ENCODE measurements at places on chromosomes 7 and 10.

GRCh38 chr7:151239837-151240459, 7.7 kb downstream of the CHPF2 start:
- no peak for DNase-seq

DNA sequence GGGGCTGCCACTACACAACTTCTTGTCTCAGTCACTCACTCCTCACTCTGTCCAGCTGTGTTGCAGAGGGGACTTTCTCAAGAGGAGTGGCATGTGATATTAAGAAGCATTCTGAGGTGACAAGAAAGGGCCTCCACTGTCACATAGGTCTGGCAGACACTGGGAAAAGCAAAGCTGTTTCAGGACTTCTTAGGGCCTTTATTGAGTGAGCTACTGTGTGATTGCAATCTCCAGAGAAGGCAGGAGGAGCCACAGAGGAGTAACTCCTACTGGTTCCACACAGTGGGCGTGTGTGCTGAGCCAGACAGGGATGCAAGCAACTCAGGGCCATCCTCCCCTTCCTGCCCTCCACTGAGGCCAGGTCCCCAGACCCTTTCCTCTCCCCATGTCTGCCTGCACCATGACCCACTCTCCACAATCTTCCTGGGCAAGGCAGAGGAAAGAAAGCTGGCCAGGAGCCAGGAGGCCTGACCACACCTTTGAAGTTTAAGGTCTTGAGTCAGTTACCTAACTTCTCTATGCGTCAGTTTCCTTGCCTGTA, 262.0 kb upstream of the ZMIZ1 start:
- no peak for DNase-seq

GRCh38 chr7:108340856-108341411, 115.3 kb downstream of the NRCAM start:
- DNase-seq: no peak

DNA sequence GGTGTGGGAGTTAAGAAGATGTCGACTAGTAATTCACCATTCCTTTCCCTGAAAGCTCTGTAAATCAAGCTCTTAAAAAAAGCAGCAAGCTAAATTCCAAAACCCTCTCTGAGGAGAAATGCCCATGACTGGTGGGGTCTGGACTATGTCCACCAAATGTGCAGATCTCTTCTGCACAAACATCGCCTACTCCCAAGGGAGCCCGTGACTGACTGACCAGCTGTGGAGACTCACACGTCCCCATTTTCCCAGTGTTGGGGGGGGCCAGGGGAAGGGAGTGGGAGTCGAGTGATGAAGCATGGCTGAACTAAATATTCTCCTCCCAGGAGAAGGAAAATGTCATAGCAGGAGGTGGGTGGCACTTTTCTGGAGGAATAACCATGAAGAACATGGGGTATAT, 164.1 kb upstream of the HPS1 start:
- no peak for DNase-seq

DNA sequence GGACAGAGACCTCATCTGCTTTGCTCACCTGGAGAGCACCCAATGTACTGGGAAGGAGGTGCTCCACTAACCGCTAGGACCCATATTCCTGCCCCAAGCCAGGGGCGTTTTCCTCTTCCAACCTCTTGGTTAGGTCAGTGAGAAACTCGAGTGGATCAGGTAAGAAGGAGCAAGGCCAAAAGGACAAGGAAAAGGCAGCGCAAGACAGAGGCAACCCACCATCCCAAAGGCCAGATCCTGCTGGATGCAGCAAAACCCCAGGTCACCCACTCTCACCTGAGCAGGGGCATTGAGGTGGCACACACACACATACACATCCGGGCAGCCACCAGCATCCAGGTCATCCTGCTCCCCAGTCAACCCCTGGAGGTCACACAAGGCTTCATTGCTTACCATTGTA, 105.1 kb downstream of the GRID1 start:
- DNase-seq: no peak

GRCh38 chr7:50656141-50656895, 91.1 kb upstream of the DDC start:
- DNase-seq: no peak

- no peak for DNase-seq
Measured at GRCh38 chr7:22043367-22043766, 97.7 kb upstream of the CDCA7L start.

- peak; percentile 59 for DNase-seq
Measured at GRCh38 chr7:124856299-124856888, 73.2 kb downstream of the POT1 start.

GRCh38 chr10:29142516-29143314, 146.2 kb upstream of the LYZL1 start:
- no peak for DNase-seq

- no peak for DNase-seq
Measured at GRCh38 chr7:152076324-152076821, 50.9 kb downstream of the GALNT11 start.

- DNase-seq: no peak
Measured at GRCh38 chr10:14605231-14605925, 169.3 kb downstream of the FAM107B start.

- peak; percentile 35 for DNase-seq
Measured at GRCh38 chr7:2522780-2523433, 3.3 kb downstream of the LFNG start.

DNA sequence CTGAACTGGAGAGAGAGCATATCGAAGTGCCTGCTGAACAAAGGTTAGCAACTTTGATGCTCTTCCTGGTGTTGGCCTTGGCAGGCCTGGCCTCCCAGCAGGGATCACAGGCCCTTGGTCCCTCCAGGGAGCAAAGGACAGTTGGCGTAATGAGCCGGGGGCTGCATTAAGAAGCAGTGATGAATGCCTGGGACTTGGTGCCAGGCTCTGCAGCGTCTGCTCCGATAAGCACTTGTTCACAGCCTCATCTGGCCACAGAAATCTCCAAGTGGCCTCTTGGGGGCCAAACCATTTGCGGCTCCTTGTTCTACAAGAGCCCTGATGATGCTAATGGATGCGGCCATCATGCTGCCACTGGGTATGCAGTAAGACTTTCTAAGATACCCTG, 31.8 kb downstream of the CRHR2 start:
- no peak for DNase-seq

- DNase-seq: peak; percentile 65
Measured at GRCh38 chr7:102175423-102176170, 111.1 kb upstream of the SH2B2 start.

- no peak for DNase-seq
Measured at GRCh38 chr10:12351447-12351846, 2.1 kb downstream of the CAMK1D start.

DNA sequence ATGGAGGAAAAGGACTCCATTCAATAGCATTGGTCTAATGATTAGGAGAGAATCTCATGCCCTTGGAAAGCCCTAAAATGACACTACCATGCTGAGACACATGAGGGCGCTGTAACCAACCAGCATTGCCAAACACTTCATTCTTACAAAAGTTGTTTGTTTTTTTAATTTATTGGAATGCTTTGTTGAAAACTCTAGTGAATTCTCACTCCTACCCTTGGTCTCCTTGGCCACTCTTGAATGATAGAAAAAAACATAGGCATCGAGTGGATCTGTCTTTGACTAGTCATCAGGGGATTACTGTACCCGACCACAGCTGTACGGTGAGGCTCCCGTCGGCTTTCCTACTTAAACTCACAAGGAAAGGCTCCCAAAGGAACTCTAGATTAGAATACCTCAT, 29.3 kb upstream of the ADD3 start:
- peak; percentile 63 for DNase-seq

DNA sequence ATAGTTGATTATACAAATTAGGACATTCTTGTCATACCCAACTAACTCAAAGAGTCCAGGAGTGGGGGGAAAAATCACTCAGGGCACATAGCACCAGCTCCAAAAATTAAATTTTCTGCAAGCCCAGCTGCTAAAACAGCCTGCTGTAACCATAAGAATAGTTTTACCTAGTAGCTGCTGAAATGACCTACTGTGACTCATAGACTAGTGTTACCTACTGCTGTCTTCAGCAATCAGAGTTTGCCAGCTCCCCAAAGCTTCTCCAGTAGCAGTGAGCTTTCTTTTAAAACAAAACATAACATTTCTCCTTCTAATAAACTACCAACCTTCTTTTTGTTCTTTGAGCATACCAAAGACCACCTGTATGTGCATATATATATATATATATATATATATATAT, 4.2 kb upstream of the ARHGAP12 start:
- DNase-seq: no peak

DNA sequence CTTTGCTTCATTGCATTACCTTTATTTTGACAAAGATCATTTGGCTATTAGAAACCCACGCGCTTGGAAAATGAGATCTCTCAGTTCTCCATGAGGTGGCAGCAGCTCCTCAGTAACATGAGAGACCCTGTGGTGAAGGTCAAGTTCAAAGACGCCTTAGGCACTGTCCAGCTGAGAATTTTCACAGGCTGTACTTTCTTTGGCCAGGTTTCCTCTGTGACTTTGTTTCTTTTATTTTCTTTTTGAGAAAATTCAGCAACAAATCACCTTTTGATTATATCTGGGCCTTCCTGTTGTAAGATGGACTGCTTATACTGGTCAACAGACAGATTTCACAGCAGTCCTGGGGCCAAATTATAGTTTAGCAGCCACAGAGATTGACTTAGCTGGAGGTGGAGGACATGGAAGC, 54.5 kb downstream of the RAB18 start:
- peak; percentile 57 for DNase-seq

DNA sequence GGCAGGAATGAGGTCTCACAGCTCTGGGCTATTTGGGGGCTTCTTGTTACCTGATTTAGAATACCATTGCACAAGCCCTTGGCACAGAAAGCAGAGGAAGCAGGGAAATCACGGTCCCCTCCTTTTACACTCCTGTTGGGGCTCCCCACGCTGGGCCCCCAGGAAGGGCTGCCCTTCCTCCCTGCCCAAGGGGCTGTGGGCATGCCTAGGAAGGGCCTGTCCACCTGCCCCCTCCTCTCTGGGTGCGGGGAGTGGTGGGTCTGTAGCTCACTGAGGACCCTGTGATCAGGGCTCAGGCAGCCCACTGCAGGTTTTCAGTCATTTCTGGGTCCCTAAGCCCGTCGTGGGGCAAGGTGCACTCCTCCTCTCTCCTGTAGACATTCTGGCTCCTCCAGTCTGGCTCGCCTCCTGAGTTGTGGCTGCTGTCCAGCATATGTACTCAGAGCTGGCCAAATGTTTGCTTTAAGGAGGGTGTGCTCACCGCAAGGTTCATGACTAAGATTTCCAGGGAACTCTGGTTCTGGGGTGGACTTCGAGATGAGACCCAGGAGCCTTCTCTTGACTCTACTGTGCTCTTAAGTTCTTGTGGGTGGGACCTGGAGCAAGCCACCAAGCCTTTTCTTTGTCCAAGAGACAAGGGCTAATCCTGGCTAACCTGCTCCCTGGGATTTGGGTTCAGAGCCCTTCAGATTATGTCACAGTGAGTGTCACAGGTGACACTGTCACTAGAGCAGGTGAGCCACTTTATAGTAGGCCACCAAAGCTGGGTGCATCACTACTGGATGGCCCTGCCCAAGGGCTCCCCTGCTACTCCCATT, 56.0 kb downstream of the TACR2 start:
- no peak for DNase-seq

DNA sequence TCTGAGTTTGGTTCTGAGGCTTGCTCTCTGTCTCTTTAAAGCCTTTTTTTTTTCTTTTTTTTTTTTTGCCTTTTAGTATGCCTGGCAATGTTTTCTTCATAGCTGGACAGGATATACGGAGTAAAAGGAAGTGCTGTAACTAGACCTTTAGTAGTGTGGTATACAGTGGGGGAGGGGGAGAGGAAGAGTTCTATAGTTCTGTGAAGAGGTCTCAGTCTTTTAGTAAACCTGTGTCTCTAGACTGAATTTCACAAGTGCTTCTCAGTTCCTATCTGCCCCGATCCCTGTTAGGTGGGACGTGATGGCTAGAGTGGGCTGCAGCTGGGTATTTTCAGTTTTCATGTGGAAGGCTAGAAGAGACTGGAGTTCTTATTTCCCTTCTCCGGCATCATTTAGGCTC, 3.1 kb upstream of the ABCC2 start:
- no peak for DNase-seq

DNA sequence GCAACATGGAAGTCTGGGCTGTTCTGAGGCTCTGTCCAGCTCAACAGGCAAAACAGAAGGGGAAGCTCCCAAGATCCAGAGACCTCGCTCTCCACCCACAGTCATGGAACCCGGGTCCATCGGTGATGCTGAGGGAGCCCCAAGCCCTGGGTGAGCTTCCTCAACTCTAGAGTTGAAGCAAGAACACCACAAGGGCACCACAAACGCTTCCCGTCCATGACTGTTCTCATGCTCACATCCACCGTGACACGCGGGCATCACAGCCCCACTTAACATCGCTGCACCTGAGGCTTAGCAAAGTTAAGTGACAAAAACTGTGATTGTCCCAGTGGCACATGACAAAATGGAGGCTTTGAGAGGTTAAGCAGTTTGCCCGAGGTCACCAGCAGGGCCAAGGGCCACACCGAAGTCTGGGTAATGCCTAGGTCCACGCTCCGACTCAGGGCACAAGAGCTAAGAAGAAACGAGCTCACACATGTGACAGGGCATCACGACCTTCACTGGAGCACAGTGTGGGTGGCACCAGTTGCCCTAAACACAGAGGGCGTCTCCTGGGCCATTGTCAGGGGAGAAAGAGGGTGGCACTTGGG, 110.6 kb downstream of the OAT start:
- no peak for DNase-seq

GRCh38 chr7:112723416-112723815, 66.8 kb downstream of the TMEM168 start:
- no peak for DNase-seq

DNA sequence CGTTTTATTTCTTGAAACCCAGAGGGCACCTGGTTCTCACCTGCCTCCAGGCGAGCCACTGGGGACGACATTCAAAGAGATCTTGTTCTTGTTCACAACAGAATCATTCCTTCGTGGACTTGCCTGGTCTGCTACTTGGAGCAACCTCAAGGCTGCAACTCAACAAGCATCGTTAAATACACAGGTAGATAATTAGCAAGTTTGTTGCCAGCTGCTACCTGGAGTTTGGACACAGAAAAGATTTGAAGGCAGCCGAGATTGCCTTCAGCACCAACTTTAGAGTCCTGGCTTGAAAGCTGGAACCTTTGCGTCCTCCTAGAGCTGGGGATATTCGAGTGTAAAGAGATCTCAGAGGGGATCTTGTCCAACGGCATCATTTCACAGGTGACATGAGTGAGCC, 89.6 kb upstream of the C7orf33 start:
- DNase-seq: no peak

- DNase-seq: no peak
Measured at GRCh38 chr10:116526219-116526618, 19.5 kb upstream of the PNLIP start.

GRCh38 chr7:41891950-41892349, 189.1 kb upstream of the INHBA start:
- DNase-seq: no peak

Data from midbrain (tissue), 1 donor.